ENCODE measurements at places on chromosomes 4 and X. TPM values are rescaled to one million over a fixed set of nuclear protein-coding genes. Genes with fewer than 3 reads are reported as not detected.

DNA sequence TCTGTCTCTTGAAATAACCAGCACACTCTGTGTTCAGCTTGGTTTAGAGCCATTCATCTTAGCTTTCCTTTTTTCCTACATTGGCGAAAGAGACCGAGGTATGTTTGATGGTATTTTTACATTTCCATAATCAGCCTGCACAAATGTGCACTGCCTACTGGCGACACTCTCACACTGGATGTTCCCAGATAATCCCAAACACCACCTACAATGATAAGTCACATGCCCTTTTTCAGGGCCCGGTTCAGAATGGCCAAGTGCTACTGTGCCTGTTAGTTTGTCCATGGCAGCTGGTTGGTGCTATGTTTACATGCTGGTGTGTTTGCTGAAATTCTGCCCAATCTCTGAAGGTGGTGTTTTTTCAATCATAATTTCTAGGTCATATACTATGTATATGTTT is 80.8 kb upstream of the NR3C2 start:
- DNase-seq, result no peak

DNA sequence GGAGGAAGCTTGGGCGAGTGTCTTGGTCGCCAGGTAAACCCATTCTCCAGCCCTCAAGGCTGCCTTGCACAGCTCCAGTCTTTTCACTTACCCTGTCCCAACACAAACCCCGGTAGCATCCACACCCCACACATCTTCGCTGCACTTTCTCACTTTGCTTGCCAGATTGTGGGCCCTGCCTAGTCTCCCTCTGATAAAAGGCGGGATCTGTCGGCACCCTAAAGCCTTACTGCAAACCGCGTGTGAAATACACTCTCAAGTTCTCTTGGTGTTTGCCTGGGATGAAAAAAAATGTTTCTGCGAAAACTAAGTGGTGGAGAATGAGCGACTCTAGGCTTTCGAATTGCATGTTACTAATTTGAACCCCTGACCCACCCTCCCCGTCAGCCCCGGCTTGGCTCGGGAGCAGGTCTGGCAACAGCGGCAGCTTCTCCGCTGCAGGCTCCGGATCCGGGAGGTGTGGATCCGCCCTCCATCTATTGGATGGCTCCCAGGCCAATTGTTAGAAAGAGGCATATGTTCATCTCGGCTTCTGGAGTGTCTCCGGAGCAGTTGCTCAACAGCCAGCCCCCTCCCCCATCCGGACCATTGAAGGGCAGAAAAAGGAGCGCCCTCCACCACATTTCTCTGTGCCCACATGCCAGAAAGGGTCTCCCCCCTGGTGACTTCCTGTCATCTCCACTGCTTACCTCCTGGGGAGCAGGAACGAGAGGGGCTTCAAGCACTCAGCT is 3.0 kb upstream of the CITED1 start:
- peak; percentile 10 for DNase-seq

The FMR1 gene
- 35.9 TPM for total RNA-seq

GRCh38 chrX:3697701-3698279 is 15.7 kb downstream of the PRKX start:
- no peak for DNase-seq

- DNase-seq, result no peak
Observed at GRCh38 chr4:99414401-99414800, 20.7 kb downstream of the ADH7 start.

DNA sequence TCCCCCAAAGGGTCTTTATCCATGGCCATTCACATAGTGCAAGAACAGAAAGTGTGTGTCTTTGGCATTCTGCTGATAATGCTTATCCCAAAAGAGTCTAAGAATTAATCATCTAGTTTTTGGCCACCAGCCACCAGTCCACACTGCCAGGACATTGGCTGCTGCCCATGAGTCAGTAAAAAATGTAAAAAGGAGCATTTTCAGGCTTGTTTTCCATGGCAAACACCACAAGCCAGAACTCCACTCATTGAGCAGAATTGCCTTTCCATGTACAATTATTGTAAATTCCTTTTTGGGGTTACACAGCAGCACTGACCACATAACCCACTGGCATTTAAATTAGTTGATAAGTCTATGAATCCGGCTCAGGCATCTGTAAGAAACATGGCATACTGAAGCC is 89.2 kb upstream of the PRDX4 start:
- DNase-seq, result no peak

- no peak for DNase-seq
Observed at GRCh38 chr4:12139296-12139695, 710.6 kb upstream of the HS3ST1 start.

DNA sequence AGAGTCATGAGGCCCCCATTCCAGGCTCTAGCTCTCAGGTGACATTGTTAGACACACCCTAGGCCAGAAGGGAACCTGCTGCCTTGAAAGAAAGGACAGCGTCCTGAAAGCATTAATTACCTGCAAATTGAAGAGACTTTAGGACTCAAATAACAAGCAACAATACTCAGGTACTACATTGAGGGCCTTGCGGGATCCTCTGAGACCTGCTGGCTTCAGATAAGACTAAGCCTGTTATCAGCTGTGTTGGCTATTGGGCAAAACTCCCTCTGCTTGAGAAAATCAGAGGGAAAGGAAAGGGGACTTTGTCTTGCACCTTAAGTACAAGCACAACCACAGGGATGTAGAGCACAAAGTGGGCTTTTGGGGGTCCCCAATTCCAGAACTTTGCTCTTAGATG is 45.9 kb upstream of the DACH2 start:
- DNase-seq, result no peak
